Activated T-helper 9 cell treated with anti-CD3 and anti-CD28 coated beads, Interleukin-2, amount 50 U/mL, for 16 hours (primary cell): ENCODE measurements at places on chromosomes 1 and 21.

- peak; percentile 38 for DNase-seq
Observed at GRCh38 chr1:43348809-43349593, 9.8 kb upstream of the CDC20 start.

DNA sequence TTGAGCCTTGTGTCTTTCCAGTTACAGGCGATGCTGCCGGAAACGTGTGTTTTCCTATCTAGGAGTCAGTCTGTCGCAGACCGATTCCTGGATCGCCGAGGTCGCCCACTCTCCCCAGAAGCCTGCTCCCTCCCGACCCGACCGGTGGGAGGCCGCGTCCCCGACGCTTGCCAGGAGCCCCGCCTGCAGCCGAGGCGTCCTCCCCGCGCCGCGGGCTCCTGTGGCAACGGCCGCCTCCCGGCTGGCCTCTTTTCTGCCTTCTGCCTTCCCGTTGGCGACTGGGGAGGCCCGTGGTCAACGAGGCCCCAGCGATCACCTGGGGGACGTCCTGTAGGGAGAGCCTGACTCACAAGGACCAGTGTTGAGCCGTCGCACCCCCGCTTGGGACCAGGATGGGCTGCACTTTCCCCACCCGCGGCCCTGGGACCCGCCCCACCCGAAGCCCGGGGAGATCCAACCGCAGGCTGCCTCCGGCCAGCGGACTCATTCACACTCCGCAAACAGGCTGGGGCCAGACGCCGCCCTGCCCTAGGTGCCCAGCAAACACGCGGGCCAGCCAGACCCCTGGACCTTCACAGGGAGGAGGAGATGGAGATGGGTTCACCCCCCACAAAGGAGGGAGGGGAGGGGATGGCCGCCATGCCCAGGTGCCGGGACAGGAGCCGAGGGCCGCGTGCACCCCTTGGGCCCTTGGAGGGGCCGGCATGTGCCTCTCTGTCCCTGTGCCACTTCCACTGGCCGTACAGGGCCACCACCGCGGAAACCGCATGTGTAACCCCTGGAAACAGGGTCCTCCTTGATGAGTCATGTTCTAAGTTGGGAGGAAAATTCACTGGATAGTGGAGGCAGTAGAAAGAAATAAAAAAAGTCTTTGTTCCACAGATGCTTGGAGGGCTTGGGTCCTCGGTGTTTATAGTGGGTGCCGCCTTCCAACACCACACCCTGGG, 7.2 kb upstream of the COL6A1 start:
- no peak for DNase-seq

DNA sequence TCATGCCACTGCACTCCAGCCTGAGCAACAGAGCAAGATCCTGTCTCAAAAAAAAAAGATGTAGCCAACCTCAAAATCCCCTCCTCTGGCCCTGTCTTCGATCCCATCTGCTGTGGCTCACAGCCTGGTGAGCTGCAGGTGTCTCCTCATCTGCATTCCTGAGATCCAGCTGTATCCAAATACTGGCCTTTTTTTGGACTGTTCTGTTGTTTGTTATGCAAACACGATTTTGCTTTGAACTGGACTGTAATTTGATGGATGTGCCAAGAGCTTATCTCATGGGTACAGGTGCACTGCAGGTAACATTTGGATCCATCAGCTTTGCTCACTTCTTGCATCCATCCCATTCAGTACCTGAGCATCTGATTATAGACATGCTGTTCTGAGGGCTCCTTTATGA, 14.1 kb upstream of the FAM43B start:
- DNase-seq = no peak

- DNase-seq = no peak
Observed at GRCh38 chr1:160139840-160140239, 11.6 kb upstream of the ATP1A4 start.

- no peak for DNase-seq
Observed at GRCh38 chr1:19639999-19640362, 4.1 kb upstream of the NBL1 start.

DNA sequence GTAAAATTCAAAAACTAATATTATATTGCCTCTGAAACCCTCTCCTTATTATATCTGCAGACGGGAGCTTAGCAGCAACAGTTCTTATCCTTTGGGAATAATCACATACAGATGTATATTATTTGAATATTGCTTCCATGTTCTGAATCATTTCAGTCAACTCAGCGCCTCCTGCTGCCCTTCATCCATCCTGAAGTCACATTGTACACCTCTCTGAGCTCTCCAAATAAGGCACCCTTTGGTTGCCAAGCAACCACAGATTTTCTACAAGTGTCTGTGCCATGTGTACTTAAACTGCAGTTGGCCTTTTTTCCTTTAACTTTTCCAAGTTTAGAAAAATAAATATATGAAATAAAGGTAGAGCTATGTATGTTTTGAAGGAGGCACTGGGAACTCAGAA, 384.3 kb downstream of the LRRIQ3 start:
- DNase-seq = no peak

DNA sequence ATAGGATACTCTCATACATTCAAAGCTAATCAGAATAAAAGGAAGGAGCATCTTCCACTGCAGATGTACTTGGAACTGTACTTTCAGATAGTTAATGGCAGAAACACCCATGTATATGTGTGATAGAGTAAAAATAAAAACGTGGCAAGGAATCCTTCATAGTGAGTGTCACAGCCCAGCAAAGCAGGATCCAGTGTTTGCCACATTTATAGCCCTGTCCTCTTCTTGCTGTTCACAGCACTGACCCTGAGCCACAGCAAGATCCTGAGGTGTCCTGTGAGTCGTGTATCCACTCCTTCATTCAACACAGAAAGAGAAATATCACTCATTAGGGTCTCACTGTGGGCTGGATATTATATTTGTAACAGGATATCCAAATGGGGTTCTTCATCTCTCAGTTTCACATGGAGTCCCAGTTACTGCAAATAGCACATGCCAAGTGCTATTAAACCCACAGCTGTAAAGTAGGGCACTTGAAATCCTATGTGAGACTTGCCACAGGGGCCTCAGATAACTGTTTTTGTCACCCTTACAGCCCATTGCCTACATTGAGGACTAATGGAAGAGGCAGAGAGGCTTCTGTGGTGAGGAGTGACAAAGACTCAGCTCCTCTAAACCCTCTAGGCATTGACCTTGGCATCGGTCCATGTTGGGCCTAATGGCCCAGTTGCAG, 41.3 kb downstream of the CYP2J2 start:
- DNase-seq = no peak

GRCh38 chr1:20698195-20698910, 19.5 kb downstream of the KIF17 start:
- DNase-seq = no peak

DNA sequence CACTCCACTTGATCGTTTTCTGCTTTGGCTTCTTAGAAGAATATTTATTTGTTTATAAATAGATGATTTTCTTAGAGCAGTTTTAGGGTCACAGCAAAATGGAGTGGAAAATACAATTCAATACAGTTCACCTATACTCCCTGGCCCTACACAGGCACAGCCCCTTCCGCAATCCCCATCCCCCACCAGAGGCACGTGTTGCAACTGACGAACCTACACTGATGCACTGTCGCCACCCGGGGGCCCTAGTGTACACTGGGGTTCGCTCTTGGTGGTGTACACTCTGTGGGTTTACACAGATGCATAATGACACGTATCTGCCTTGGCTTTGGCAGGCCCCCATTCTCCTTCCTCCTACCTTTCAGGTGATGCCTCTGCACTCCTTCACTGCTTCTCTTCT, 8.0 kb downstream of the ECHDC2 start:
- no peak for DNase-seq

- no peak for DNase-seq
Observed at GRCh38 chr1:206873603-206874188, 8.3 kb downstream of the IL20 start.

GRCh38 chr1:172488393-172488792, 44.5 kb upstream of the PIGC start:
- no peak for DNase-seq
